ENCODE measurements at places on chromosomes 11 and 22.

GRCh38 chr11:14713496-14714244 lies 70.1 kb downstream of the PDE3B start:
- ATAC-seq, result peak; percentile 90

DNA sequence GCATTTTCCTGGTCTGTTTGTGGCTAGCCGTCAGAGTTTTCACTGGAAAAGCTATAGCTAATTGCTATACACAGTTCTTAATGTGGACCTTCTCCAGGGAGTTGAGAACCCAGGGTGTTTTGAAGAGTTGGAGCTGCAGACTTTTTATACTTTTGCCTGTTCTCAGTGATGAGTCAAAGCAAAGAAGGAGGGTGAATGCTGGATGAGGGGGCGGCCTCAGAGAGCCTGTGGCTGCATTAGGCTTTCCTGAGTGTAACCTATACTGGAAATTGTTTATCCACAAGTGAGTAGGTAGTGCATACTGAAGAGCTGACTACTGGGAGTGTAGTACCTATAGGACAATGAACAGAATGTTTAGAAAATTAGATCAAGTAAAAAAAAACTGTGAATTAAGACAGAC lies 79.7 kb upstream of the HORMAD2 start:
- ATAC-seq, result peak; percentile 92

DNA sequence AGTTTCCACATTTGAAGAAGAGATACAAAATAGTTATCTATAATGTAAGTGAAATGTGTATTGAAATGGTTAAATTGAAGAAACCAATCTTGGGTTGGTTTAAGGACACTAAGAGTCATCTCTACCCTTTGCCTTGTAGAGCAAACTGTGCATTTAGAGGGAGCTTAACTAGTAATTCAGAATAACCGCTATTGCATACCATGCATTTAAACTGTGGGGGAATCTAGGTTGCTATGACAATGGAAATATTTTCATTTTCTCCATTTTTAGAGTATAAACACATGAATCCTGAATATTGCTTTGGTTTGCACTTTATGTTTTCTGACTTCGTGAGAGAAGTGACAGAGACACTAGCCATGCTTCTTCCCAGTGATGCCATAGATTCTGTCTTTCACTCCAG lies 39.7 kb downstream of the FAT3 start:
- no peak for ATAC-seq

- ATAC-seq, result no peak
Observed at GRCh38 chr11:116375221-116375620, 397.6 kb downstream of the BUD13 start.

- ATAC-seq, result no peak
Observed at GRCh38 chr22:36228944-36229343, 10.4 kb downstream of the APOL2 start.

GRCh38 chr11:7654195-7654705 lies 19.1 kb downstream of the CYB5R2 start:
- no peak for ATAC-seq

DNA sequence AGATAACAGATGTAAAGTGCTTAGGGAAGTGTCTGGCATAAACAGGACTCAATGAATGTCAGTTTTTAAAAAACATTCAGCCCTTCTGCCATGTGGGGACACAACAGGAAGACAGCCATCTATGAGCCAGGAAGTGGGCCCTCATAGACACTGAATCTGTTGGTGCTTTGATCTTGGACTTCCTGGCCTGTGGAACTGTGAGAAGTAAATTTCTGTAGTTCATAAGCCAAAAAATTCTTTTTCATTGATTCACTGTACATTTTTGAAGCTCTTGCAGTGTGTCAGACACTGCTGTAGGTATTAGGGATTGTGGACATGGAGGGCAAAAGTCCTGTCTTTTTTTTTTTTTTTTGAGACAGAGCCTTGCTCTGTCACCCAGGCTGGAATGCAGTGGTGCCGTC lies 188.6 kb downstream of the HIPK3 start:
- no peak for ATAC-seq

GRCh38 chr11:1834062-1834610 lies 654 bp upstream of the SYT8 start:
- ATAC-seq, result no peak

DNA sequence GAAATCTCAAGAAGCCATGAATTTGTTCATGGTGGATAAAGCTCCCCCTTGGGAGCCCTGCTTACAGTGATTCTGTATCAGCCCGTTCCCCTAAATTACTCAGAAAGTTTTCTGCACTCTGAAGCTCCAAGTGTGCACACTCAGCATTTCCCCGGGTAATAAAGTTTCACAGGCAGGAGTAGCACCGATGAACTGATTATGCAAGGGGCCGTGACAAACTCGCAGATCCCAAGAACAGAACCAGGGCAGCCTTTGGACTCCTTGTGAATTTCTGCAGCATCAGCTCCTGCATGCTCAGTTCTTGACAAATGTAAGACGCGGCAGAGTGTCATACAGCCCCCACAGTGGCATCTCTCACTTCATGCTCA lies 73.5 kb downstream of the COMMD9 start:
- no peak for ATAC-seq

DNA sequence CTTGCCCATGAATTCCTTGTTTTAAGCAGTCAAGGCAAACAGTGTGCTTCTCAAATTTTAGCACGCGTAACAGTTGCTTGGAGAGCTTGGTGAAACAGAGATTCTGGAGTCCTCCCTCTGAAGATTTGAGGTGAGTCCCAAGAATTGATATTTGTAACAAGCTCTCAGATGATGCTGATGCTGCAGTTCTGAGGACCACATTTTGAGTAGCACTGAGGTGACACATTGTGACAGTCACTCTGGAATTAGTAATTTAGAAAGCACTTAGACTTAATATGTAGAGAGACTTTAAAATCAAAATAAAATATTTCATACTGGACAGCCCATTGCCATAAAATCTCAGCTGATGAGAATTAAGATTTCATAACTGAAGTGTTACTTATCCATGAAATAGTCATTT lies 38.5 kb downstream of the DNAJC24 start:
- peak; percentile 85 for ATAC-seq

GRCh38 chr22:43050995-43051394 lies 36.0 kb upstream of the PACSIN2 start:
- no peak for ATAC-seq

DNA sequence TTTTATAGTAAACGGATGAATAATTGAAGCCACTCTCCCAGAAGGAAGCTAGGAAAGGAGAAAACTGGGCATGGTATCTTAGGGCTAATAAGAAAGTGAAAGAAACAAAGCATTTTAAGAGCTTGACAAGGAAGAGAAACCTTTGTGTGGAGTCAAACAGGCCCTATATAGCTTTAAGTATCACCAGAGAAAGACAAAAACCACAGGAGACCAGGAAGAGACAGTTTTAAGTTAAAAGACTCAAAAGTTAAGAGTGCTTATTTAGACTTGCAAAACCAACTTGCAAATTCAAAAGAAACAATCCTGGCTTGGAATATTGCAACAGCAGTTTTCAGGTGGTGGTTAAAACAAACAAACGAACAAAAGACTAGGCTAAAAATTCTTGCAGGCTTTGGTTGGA lies 3.4 kb downstream of the PAK1 start:
- ATAC-seq, result no peak

DNA sequence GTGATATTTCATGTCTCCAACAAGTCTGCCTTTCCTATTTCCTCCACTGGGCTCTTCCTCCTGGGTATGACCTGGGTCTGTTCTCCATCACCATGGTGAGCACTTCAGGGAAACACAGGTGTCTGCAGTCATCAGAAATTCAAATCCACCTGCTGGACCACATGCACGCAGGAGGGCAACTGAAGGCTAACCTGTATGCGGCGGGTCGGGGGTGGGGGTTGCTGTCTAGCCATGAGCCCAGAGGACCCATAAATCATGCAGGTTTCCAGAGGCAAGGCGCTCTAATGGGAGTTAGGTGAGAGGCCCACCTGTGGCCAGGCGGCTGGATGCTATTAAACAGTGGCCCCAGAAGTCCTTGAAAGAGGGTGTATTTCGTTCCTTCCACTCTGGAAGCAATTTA lies 11.1 kb upstream of the PAMR1 start:
- no peak for ATAC-seq

DNA sequence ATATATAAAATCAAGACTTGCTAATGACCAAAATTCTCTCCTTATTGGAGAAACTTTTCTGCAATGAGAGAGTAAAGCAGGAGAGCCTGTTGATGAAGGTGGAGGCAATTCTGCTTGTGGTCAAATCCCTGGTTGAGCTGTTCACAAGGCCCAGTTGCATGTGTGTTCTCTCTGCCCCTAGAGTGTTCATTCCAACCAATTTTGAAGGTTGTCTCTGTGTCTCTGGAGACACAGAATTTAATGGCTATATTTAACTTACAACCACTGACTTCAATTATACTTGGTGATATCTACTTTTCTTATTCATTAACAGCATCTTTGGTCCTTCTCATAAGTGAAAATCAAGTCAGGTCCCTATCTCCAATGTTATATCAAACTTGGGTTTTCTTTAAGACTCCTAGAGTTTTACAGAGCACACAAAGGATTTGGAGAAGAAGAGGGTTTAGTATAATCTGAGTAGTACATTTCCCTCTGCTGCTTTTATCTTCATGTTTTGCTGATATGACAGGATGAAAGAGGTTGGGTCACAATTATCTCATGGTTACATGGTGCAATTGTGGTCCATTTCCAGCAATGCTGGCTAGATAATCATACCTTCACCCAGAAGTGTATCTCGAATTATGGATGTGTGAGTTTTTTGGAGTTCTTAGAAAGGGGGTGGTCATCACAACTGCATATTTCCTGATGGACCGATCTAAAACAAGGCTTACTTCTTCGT lies 4.0 kb downstream of the OOSP4A start:
- ATAC-seq, result no peak

DNA sequence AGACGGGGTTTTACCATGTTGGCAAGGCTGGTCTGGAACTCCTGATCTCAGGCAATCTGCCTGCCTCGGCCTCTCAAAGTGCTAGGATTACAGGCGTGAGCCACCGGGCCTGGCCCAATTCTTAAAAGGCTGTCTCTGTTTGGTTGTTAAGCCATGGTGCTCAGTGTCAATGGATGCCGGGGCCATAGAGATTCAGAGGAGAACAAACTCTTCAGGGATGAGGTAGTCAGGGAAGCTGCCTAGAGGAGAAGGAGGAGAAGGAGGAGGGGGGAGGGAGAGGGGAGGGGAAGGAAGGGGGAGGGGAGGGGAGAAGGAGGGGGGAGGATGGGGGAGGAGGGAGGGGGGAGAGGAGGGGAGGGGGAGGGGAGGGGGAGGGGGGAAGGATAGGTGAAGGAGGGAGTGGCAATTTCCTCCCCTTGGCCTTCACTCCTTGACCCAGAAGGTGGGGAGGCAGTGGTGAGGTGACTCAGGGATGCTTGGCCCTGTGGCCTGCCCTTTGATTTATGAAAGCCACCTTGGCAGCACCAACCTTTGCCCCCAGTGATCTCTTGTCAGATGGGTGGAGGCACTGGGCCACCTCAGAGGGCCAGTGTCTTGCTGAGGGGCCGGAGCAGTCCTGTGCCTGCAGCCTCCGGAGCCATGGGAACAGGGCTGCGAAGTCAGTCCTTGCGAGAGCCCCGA lies at the start of gene C11orf86:
Gene C11orf86, plus strand, starts transcription at position 581 of the 681 bp plus-strand sequence. Its CDS starts 59 bp downstream, at position 640.
- ATAC-seq, result no peak

DNA sequence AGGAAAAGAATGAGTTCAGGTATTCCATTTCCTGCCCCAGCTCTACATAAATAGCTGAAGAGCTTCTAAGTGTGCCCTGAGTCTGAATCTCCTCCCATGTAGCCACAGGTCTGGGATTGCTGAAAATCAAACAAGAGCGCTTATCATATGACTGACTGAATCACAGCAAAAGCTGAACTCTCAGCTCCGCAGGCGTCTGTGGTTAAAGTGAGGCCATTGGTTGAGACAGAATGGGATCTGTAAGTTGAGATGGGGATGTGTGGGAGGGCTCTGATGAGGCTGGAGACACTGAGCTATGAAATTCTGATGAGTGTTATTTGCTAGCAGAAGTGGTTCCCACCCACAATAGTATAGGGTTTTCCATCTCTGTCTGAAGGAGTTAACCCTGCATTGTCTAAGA lies 637.0 kb downstream of the OPCML start:
- ATAC-seq, result peak; percentile 39

GRCh38 chr11:16047073-16047472 lies 309.3 kb downstream of the SOX6 start:
- ATAC-seq, result no peak

DNA sequence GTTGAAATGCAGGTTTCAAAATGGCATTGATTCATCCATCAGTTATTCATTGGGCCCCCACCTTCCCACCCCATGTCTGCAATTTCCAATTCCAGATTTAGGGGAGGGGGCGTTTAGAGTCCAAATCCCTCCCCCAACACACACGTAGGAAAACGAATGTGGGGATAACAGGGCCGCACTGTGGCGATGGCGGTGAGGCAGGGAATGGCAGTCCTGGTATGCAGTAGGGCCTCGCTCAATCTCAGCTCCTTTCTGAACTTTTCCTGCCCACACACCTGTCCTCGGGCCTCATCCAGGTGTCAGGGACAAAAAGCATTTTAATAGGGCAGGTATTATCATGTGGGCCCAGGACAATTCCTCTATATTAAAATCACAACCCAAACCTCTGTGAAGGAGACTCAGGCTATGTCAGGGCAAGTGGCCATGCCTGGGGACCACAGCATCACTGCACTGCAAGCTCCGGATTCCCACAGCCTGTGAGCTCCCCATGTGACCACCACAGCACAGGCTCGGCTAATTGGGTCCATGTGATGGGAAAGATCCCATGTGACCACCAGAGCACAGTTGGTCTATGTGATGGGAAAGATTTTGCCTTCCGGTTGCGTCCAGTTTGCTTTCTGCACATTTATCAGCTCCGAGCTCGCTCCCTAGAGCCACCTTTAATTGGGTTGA lies 44.5 kb downstream of the RTL6 start:
- ATAC-seq, result no peak

DNA sequence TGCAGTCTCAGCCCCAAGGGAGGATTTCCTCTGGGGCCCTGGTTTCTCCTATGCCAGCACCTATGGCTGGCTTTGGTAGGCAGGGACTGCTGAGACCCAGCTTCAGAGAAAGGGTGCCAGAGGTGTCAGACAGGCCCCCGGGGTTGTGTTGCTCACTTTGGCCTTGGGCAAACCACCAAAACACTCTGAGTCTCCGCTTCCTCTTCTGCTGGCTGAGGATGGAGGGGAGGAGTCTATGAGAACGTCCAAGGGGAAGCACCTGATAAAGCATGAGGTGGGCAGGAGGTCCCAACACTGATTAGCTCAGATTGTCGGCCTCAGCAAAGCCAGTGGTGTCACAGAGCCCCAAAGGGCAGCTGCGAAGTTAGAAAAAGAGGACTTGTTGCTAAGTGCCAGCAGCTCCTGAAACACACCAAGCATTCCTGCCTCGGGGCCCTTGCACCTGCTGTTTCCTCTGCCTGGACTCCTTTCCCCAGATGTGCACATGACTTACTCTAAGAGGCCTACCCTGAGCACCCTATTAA lies 10.5 kb downstream of the SMTNL1 start:
- peak; percentile 18 for ATAC-seq

- ATAC-seq, result no peak
Observed at GRCh38 chr11:133123796-133124195, 408.5 kb downstream of the OPCML start.

GRCh38 chr11:57422669-57423068 lies 4.3 kb downstream of the SLC43A3 start:
- ATAC-seq, result no peak

GRCh38 chr22:42301742-42302102 lies 31.3 kb upstream of the TCF20 start:
- no peak for ATAC-seq

- ATAC-seq, result no peak
Observed at GRCh38 chr11:121282386-121282785, 10.2 kb upstream of the SC5D start.

GRCh38 chr22:31243339-31244045 lies 31.4 kb downstream of the LIMK2 start:
- no peak for ATAC-seq

- no peak for ATAC-seq
Observed at GRCh38 chr11:130476200-130476921, 27.9 kb downstream of the ADAMTS15 start.

Measured in activated T-helper 17 cell treated with anti-CD3 and anti-CD28 coated beads, Interleukin-2, amount 50 U/mL, for 72 hours (primary cell).